ENCODE measurements at places on chromosomes 11 and 22.

- no peak for DNase-seq
Observed at GRCh38 chr11:106493751-106494150, 416.3 kb downstream of the AASDHPPT start.

DNA sequence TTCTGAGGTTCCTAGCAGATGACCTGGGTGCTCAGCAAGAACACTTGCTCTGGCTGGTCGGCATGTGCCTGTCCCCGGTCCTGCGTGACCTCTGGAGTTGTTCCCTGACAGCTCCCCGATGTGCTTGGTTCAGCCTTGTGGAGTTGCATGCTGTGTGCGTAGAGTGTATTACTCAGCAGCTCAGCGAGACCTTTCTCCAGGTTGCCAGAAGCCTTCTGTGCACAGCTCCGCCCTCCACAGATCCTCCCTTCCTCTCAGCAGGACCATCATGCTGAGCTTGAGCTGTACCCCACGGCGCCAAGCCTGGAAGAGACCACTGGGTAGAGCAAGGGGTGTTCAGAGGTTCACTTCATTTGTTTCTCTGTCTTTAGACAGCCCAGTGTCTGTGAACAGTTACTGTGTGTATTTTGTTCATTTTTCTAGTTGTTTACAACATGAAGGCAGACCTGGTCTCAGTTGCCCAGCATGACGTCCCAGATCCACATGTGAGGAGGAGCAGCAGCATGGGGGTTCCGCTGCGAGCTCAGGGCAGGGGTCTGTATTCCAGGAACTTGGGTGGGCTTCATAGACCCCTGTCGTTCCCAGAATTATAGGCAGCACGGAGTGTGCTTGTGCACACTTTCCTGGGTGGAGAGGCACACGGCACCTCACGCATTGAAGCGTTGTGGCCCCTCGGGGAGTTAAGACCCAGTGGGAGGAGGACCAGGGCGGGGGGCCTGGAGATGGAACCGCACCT lies 148.6 kb downstream of the IGLL1 start:
- no peak for DNase-seq

GRCh38 chr11:10550503-10551289 lies 9.7 kb upstream of the RNF141 start:
- DNase-seq, result no peak

DNA sequence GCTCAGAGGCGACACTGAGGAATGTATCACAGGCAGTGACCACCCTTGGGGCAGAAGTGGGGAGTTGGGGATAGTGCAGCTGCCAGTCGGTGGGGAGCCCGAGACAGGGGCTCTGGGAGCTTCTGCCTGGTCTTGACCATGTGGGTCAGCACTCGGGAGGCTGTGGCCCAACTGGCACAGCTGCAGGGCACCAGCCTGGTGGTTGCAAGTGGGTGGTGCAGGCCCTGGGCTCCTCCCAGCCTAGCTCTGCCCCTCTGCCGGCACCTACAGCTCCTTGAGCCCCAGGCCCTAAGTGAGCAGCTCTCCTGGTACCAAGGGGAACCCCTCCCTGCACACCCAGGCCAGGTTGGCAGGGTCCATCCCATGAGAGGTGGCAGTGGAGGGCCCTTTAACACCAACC lies 12.6 kb upstream of the RASL10A start:
- no peak for DNase-seq

DNA sequence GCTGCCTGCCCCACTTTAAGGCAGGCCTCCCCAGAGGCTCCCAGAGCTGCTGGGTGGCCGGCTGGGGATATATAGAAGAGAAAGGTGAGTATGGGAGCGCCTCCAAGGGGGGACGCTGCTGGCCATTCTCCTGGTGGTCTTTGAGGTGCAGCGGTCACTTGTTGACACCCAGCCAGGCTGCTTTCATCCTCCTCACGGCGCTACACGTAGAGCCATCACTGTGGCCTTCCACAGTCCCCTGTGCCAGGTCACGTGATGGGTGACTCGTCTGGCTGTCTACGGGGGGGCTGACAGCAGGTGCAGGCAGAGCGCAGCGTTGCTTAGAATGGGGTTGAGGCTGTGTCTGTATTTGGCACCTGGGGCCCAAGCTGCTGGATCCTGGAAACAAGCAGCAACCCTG lies 1.9 kb downstream of the ACR start:
- no peak for DNase-seq

DNA sequence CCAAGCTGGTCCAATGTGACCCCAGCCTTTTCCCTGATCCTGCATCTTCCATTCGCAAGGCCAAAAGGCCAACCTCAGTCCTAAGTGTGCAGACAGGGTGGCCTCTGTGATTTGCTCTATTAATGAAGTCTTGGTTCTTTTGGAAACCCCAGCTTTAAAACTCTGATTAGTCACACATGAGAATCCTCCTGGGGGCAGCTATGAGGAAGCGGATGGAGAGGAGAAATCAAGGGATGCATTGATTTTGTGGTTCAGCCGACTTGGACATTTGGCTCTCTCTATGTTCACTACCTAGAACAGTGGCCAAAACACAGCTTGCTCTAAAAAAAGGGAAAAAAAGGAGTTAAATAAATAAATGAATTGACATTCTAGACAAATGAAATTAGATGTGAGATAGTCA lies 98.6 kb upstream of the USP47 start:
- DNase-seq, result no peak

- no peak for DNase-seq
Observed at GRCh38 chr11:78355309-78355705, 62.3 kb downstream of the GAB2 start.

GRCh38 chr11:86251345-86251744 lies 6.8 kb downstream of the EED start:
- no peak for DNase-seq

DNA sequence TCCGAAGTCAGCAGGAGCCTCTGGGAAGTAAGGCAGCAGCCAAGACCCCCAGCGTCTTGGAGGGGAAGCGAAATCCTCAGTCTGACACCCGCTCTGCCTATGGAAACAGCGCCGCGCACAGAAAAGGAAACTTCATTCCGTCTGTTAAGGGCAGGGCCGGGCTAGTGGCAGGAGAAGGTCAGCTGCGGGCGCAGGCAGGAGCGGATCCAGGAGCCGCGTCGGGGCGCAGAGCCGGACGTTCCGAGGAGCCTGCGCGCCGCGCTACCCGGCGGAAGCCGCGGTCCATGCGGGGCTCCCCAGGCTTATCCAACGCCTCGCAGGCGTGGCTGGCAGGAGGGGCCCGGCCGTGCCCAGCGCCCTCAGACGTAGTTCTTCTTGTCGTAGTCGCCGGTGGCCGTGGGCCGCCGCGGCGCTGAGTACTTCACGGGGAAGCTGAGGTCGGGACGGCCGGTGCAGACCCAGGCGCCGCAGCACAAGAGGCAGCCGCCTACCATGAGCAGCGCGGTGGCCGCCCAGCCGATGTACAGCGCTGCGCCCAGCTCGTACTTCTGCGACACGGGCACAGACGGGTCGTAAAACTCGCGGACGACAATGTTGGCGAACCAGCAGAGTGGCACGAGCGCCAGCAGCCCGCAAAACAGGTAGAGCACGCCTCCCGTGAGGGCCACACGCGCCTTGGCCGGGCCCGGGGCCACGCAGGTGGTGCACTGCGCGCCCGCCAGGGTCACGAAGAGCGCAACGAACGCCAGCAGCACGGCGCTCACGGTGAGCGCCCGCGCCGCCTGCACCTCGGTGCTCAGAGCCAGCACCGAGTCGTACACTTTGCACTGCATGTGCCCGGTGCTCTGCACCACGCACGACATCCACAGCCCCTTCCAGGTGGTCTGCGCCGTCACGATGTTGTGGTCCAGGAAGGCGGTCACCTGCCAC lies 705 bp downstream of the CLDN5 start:
- no peak for DNase-seq

GRCh38 chr22:22815397-22816170 lies 72.0 kb upstream of the IGLL5 start:
- DNase-seq, result no peak

DNA sequence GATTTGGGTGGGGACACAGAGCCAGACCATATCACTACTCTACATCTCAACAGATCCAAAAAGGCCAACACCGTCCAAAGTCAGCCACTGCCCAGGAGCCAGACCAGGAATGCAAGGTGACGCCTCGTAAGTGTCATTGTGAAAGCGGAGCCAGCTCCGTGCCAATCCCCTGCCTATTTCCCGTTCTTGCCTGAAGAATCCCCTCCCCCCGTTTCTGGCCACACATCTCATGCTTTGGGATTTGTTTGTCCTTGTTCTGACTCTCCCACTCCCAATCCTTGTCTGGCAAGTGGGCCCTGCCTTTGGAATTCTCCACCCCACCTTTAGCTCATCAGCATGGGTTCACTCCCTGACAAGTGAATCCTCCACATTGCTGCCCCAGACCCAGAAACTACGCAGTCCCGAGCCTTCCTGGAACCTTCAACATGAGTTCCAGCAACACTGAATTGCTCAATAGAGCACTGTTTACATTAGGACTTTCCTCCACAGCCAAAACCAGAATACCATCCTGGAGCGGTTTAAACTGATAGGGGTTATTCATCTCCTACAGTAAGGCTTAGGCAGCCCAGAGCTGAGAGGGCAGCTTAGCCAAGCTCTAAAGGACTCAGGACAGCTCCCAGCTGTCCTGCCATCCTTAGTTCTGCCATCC lies 6.0 kb upstream of the SLC35C1 start:
- DNase-seq, result no peak

DNA sequence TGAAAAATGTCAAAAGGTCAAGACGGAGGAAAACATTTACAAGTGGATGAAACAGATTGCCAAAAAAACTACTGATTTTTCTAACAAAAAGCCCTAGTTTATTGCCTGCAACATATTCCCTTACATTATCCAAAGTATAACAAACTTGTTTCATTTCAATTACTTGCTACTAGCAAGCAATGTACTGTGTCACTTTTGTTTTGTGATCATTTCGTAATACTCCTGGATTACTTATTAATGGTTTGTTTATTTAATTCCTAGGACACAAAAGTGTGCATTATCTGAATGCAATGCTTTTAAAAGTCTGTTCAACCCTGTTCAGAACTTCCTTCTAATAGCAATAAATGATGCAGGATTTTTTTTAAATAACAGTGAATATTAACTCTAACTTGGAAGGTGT lies 50.9 kb downstream of the CCDC34 start:
- no peak for DNase-seq

GRCh38 chr22:39883057-39883456 lies 10.5 kb downstream of the ENTHD1 start:
- no peak for DNase-seq

- no peak for DNase-seq
Observed at GRCh38 chr11:119880143-119880542, 151.1 kb upstream of the NECTIN1 start.

DNA sequence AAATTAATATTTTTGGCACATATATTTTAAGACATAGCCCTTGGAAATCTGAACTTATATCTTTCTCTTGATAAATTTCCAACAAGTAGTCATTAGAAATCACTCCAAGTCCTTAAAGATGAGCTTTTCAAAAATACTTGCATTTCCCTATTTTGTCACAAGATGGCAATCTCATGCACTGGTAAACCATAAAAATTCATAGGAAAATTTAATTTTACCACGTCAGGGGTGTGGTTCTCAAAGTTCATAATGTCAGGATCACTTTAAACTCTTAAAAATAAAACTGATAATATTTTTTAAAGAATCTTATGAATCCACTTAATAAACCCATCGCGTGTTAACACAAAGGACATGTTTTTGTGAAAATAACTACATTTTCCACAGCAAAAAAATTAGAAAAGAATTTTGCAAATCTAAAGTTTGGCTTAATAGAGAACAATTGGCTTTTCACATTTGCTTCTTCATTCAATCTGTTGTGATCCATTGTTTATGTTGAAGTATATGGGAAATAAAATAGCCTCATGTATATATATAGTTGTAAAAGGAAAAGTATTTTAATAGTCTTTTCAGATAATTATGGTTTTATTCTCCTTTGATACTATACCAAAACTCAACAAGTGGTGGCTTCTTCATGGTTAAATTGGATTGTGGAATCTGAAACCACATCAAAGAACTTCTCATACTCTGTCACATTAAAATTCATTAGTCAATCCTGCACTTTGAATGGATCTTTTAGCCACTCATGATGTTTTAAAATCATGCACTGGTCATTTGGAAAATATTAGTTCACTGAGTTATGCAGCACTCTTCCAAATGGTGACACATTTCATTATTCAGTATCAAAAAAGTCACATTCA lies 169.1 kb downstream of the CADM1 start:
- DNase-seq, result no peak

DNA sequence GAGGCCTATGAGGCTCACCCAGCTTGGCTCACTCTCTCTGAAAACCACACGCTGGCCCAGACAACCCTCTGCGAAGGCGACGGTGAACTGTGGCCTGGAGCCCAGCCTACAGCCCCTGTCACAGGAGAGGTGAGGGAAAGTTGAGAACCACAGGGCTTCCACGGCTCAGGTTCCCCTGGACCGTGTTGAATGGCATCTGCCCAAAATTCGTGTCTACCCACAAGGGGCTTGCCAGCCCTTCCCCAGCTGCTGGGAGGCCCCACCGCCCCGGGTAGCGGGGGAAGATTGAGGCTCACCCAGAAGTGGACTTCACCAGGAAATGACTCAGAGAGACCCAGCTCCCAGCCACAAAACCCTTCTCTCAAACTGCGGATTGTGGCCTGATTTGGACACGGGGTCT lies 197.1 kb downstream of the CTTN start:
- DNase-seq, result no peak

DNA sequence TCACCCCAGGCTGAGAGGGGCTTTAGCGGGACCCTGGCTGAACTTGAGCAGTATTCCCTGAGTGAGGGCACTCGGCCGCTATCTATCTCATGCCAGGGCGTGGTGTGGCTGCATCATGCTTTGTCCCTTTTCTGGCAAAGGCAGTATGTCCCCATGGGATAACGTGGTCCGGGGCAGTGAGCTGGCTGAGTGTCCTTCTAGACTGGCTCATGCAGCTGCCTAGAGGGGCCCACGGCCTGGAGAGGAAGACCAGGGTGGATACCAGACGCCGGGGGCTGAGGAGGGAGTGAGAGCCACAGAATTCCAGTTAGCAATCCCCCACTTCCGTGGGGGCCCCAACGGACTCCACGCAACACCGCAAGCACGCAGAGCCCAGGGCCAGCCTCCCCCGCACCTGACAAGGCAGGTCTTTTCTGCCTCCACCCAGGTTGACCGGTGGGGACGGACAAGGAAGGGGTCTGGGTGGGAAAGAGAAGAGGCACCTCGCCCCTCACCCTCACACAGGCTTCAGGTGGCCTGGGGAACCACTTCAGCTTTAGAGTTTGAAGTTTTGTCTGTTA lies 15.5 kb downstream of the NFAM1 start:
- no peak for DNase-seq

DNA sequence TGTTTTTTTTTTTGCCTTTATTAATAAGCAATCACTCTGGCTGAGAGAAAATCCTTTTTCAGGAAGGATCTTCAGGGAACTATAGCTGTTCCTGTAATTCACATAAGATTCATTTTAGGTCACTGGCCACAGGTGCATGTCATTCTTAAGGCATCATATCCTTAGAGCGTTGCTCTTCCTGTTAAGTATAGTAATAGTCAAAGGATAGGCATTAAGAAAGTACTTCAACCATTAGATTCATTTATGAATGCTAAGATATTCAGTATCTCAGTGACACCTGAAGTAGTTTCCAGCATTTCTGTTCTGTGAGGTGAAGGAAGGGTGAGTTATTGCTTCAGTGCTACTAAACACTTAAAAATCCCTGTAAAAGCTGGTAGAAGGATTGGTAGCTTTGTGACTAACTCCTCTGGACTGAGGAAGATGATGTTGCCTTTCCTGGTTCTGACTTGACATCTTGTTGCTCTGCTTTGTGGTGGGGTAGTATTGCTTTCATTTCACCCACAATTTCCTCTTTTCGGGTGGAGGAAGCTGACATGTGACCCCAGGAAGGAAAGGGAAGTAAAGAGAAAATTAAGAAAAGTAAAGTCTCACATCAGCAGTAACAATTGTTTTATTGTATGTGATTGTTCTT lies 34.7 kb downstream of the RNF169 start:
- no peak for DNase-seq

GRCh38 chr11:110734790-110735189 lies 22.6 kb upstream of the ARHGAP20 start:
- DNase-seq, result no peak

- DNase-seq, result no peak
Observed at GRCh38 chr11:125088576-125089455, 22.6 kb downstream of the TMEM218 start.

All from stimulated activated effector memory CD8-positive, alpha-beta T cell treated with anti-CD3 and anti-CD28 coated beads, Interleukin-12 subunit alpha, Interleukin-12 subunit beta, amount 100 ng/mL, for 72 hours (primary cell).